K562 (cell line): ENCODE measurements at places on chromosomes 1 and 21. TPM values are rescaled to one million over a fixed set of nuclear protein-coding genes. Genes with fewer than 3 reads are reported as not detected.

The OR2L2 gene
- total RNA-seq, result 0.09 TPM in 1 of 2 replicates, not detected in the other

The HSPA6 gene
- 3.0 and 3.9 TPM in 2 replicates for total RNA-seq

The SYCP1 gene
- not detected in 2 replicates for total RNA-seq

The LRRC71 gene
- 0.45 and 1.2 TPM in 2 replicates for total RNA-seq

The FAM131C gene
- 0.16 and 0.18 TPM in 2 replicates for total RNA-seq

The BTBD19 gene
- 1.7 and 2.0 TPM in 2 replicates for total RNA-seq

The NBPF26 gene
- 3.6 and 5.2 TPM in 2 replicates for total RNA-seq

The SLC5A9 gene
- total RNA-seq, result not detected in 2 replicates

The LRRC8C gene
- 4.9 and 5.0 TPM in 2 replicates for total RNA-seq

The GPR153 gene
- total RNA-seq, result 1.3 and 1.5 TPM in 2 replicates

The TAS1R1 gene
- total RNA-seq, result not detected in 2 replicates

The FMO5 gene
- 0.22 and 0.25 TPM in 2 replicates for total RNA-seq

The CELA3B gene
- 3.1 and 3.8 TPM in 2 replicates for total RNA-seq

The LCE1B gene
- total RNA-seq, result not detected in 2 replicates

The KRTAP19-3 gene
- total RNA-seq, result not detected in 2 replicates

The C1QTNF12 gene
- 2.2 and 3.7 TPM in 2 replicates for total RNA-seq

The TAS1R3 gene
- 0.07 and 0.09 TPM in 2 replicates for total RNA-seq

The CFAP141 gene
- not detected in 2 replicates for total RNA-seq

The MXRA8 gene
- 9.1 and 10.8 TPM in 2 replicates for total RNA-seq

The MYOG gene
- total RNA-seq, result not detected in 2 replicates

The AMY1A gene
- 0.33 TPM in 1 of 2 replicates, not detected in the other for total RNA-seq

The RNU1-2 gene
- 2,231 and 2,538 TPM in 2 replicates for total RNA-seq

The OR2T5 gene
- not detected in 2 replicates for total RNA-seq

The SYT14 gene
- 0.07 TPM in 1 of 2 replicates, not detected in the other for total RNA-seq

The VWA5B1 gene
- total RNA-seq, result not detected in 2 replicates

The GUCA2B gene
- total RNA-seq, result not detected in 2 replicates

The AMPD1 gene
- not detected in 2 replicates for total RNA-seq

The ARHGEF16 gene
- 0.98 and 1.2 TPM in 2 replicates for total RNA-seq

The TNFRSF25 gene
- total RNA-seq, result 0.49 and 0.89 TPM in 2 replicates
